CD8-positive, alpha-beta memory T cell (primary cell): ENCODE measurements at places on chromosomes 7 and 10.

- no peak for DNase-seq
Measured at GRCh38 chr10:14489522-14490177, 158.9 kb upstream of the FRMD4A start.

- no peak for DNase-seq
Measured at GRCh38 chr10:20892011-20892585, 5.0 kb downstream of the NEBL start.

DNA sequence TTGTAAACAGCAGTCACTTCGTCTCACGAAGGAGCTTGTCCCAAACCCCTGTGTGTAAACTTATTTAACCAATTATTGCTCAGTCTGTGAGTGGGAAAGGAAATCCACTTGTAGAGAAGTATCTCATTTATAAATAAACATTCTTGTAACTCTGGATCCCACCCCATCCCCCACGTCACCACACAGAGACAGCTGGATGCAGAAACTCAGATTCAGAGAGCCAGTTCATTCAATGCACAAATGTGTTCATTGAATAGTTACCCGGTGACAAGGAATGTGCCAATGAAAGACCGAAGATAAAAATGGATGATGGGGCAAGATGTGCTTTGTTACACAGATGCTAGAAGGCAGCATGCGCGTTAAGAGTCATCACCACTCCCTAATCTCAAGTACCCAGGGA, 8.3 kb upstream of the OCM start:
- no peak for DNase-seq

DNA sequence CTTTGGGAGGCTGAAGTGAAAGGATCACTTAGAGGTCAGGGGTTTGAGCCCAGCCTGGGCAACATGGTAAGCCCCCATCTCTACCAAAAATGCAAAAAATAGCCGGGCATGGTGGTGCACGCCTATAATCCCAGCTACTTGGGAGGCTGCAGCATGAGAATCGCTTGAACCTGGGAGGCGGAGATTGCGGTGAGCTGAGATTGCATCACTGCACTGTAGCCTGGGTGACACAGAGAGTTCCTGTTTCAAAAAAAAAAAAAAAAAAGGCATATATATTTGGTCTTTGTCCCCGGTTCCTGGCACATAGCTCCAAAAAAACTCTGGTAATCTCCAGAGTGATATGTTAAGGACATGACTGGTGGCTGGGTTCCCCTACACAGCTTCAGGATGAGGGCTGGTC, 147.3 kb downstream of the SEC23IP start:
- DNase-seq, result no peak

DNA sequence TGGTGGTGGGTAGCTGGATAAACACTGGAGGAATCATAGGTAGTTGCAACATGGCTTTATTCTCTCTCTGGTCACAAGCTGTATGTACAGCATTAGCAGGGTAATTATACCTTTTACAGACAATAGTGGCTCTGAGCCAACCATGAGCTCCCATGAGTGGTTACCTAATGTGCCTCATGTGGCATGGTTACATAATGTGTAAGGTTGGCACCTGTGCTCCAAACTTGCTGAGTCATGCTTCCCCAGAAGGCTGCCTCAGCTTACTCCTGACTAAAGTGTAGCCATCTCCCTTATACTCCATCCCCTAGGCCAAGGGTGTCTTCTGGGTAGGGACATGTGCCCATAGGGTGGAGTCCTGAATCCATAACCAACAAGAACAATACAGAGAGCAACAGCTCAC, 345.3 kb upstream of the SEMA3C start:
- DNase-seq, result no peak

DNA sequence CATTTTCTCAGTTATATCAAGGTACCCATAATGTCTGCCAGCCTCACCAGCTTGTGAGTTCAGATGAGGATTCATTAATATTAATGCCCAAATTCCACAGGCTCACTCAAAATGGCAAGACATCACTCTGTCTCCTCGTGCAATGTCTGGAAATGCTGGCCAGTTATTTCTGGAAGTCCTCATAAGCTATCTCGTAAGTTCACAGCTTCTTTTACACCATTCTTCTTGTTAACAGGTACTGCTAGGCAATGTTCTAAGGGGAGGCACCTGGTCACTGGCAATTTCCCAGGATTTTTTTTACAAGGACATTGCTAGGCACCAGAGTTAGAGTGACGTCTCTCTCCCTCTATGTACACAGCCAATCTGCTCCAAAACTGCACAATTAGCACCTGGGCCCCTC, 80.2 kb upstream of the SEMA3C start:
- no peak for DNase-seq
